Stimulated activated CD4-positive, alpha-beta T cell treated with anti-CD3 and anti-CD28 coated beads, TNF-alpha, amount 100 ng/mL, for 4 hours (primary cell): ENCODE measurements at places on chromosomes 5 and 9.

- DNase-seq, result no peak
Measured at GRCh38 chr5:163540696-163541095, 35.3 kb downstream of the MAT2B start.

GRCh38 chr5:97229688-97230285 lies 46.7 kb upstream of the RIOK2 start:
- DNase-seq, result no peak

- no peak for DNase-seq
Measured at GRCh38 chr9:13719446-13719845, 440.0 kb upstream of the MPDZ start.

GRCh38 chr5:33336891-33337636 lies 103.7 kb upstream of the TARS1 start:
- no peak for DNase-seq

DNA sequence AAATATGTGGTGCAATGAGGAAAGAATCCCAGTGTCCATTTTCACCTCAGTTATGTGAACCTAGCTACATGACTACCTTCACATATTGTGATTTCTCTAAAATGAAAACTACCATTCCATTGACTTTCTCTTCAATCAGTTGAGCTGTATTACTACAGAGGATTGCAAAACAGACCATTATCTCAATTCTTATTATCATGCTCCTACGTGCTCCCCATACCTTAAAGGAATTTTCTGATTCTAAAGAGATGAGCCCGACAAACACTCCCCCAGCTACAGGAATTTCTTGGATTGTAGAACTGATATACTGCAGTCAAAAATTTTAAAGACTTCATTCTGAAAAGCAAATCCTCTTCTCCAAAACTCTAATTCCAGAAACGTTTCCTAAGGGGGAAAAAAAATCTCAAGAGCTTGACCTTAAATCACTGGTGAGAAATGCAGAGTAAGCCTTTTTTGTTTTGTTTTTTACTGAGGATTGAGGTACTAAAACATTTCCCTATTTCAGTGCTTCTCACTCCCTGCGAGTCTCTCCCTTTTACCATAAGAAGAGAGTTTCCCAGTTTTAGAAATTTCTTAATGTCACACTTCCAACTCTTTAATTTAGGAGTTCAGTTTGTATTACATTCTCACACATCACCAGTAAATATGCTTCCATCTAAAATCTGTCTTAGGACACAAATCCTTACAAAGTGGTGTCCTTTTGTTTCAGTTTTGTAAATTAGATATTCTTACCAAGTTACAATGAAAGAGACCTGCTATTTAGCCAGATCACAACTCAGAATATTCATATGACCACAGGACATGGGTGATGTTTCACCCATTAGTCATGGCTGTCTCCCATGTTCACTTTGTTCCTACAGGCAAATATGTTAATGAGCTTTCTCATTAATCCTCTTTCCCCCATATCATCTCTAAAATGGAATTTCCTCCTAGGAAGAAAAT lies 203.8 kb downstream of the TSSK1B start:
- no peak for DNase-seq

GRCh38 chr9:100554935-100555401 lies 22.9 kb upstream of the CAVIN4 start:
- no peak for DNase-seq

- no peak for DNase-seq
Measured at GRCh38 chr9:101315112-101315450, 69.7 kb downstream of the BAAT start.

- DNase-seq, result no peak
Measured at GRCh38 chr9:127818574-127818973, 15.9 kb downstream of the FPGS start.

DNA sequence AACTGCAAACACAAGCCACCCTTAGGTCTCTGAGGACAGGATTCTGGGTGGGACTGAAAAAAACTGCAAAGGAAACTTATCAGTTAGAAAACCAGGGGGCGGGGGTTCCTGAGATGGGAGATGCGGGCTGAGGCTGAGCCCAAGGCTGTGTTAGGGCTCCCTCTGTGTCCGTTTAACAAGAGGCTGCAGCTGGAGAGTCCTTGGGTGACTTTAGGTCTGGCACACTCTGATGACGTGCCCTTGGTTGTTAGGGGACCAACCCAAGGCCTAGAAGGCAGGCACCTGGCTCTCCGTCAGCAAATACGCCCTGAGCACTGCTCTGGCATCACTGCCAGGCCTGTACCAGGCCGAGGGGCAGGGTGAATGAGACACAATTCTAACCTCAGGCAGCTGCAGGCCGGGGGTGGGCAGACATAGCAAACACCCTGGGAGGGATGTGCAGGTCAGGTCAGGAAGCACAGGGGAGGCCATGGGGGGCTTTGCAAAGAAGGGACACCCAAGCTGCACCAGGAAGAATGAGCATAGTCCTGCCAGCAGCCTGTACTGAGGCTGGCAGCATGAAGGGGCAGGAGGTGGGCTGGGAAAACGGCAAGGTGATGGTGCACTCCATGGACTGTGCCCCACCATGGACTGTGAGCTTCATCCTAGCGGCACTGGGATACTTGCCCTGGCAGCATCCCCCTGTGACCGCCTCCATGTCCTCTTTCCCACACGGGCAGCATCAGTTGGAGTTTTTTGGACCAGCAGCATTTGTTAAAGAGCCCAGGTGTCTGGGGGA lies 137.9 kb downstream of the GABBR2 start:
- no peak for DNase-seq

GRCh38 chr5:66843065-66843464 lies 246.9 kb downstream of the MAST4 start:
- no peak for DNase-seq
